ENCODE measurements at places on chromosomes 11 and 22.
A peak's percentile ranks its signal among the peaks of the same experiment; 100 is the strongest.

DNA sequence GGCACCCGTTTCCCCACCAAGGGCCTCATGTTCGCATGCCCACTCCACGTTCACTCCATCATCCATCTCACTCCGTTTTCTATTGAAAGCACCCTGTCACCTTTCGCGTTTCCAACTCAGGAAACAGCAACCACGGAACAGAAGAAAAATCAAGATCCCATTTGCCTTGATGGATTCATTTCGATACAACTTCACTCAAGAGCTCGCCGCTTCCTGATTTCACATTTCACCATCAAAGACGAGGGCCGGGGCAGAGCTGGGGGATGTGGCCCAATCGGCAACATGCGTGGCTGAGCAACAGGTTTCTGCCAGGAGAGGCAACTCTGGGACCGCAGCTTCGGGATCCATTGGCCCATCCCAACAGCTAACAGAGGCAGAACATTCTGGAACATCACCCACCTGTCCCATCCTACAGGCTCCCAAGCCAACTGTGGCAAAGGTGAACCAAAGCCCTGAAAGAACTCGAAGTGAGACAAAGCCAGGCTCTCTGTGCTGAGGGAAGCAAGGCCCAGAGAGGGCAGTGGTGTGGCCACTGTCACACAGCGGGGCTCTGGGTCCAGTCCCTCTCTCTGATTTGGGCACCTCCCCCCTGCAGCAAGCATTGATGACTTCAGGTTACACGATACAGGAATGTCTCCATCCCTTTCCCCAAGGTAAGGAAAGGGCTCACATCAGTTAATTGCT lies 36.2 kb upstream of the CD5 start:
- no peak for DNase-seq

DNA sequence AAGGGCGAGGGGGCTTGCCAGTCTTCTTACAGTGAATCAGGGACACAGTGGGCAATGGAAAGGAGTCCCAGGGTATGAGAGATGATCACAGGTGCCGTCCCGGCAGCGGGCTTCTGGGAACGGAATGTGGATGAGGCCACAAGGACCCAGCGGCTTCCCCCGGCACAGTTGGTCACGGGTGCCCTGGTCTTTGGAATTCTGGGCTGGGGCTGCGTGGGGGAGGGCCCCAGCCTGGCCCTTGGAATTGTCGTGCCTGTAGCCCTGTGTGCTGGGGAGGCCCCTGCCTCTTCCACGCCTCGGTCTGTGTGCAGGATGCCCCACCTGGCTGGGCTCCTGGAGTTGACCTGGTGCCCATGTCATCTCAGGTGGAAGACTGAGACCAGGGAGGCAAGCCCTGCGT lies 76.6 kb downstream of the FBLN1 start:
- DNase-seq, result no peak

GRCh38 chr11:23956586-23956985 lies 540.3 kb upstream of the LUZP2 start:
- no peak for DNase-seq

DNA sequence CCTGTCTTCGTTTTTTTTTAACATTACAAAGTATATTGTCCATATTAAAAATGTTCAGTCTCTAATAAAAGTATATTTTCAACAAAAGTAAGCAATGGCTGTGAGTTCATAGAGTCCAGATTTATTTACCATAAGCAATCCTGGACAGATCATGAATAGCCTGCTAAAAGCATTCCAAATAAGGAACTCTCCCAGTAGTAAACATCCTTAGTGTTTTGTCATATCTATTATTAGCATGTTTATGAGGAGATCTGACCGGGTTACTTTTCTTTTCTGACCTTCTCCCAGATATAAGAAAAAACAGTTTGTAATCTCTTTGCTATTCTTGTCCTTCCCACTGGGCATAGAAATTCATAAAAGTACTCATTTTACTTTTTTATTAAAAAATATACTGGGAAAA lies 403.9 kb upstream of the ANO3 start:
- DNase-seq, result no peak

DNA sequence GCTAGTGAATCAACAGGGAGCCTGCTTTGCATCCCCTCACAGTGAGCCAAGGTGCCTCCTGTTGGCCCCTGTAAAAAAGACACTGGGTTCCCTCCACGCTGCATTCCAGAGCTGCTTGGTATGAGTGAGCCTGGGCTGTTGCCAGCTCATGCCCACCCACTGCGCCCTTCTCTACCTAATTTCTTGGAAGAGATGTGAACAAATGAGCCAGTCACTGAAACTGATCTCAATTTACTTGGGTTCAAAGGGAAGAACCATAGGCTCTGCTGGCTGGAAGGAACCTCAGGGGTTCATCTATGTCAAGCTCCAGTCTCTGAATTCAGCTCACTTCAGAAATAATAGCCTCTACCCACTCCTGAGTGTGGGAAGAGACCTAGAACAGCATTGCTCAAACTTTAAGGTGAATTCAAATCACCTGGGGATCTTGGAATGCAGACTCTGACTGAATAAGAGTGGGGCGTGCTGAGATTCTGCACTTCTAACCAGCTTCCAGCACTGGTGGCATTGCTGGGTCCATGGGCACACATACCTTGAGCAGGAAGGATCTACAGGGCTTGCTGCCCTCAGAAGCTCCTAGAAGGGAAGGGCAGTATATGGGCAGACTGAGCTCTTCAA lies 5.4 kb upstream of the TMPRSS4 start:
- no peak for DNase-seq

- DNase-seq, result no peak
Observed at GRCh38 chr11:61855939-61856680, 28.0 kb downstream of the FADS2 start.

- peak; percentile 54 for DNase-seq
Observed at GRCh38 chr11:65498042-65498726, 661 bp upstream of the MALAT1 start.

Measured in ACHN (cell line).